ENCODE measurements at places on chromosomes 16 and 17.

- DNase-seq, result no peak
Observed at GRCh38 chr17:28579526-28579925, 2.8 kb upstream of the ALDOC start.

DNA sequence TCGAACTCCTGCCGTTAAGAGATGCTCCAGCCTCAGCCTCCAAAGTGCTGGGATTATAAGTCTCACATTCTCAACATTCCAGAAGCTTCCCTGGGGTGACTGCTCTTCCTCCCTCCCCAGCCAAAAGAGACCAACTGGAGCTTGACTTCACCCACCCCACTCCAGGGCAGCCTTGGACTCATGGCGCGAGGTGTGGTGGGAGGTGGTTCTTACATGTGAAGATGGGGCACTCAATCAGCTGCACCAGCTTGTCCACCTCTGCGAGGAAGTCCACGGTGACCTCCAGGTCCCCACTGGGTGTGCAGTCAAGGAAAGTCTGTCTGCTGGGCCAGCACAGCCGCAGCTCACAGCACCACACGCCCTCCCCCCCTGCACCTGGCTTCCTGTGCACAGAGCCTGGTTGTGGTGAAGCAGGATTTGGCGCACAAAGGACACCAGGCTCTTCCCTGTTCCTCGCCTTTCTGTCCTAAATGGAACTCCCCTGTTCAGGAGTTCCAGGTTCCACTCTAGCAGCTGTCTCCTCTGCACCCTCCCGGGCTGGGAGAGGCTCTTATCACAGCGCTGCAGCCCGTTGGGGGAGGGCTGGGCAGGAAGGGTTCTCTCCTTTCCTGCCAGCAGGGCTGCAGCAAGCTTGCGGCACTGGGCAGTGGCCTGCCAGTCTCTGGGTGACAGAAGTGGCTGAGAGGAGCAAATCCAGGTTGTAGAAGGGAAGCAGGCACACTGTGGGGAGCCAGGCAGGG is 9.6 kb upstream of the MTSS2 start:
- DNase-seq, result no peak

- no peak for DNase-seq
Observed at GRCh38 chr17:17528696-17529652, 32.8 kb upstream of the RASD1 start.

DNA sequence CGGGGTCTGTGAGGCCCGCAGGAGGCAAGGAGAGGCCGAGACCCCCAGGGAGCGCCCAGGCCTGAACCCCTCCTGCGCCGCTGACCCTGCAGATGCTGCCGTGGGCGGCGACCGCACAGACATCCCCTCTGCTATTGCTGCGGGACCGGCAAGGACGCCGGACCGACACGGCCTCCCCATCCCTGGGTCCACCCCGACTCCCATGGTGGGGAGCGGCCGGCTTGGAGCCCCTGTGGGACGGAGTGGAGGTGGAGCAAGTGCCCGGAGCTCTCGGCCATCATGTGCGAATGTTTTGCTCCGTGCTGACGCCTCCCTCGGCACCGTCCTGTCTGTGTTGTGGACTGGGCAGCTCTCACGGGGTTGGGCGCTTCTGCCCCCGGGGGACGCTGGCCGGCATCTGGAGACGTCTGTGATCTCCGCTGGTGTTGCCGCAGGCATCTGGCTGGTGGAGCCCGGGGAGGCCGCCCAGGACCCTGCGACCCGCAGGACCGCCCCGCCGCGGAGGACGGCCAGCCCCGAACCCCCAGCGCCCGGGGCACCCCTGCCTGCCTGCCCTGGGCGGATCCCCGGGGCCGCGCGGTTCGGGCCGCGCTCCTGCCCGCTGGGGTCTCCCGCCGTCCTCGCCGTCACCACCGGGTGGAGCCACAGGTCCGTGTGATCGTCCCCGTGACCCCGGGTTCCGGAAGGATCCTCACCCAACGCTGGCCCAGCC is 12.8 kb upstream of the GNG13 start:
- peak; percentile 54 for DNase-seq

DNA sequence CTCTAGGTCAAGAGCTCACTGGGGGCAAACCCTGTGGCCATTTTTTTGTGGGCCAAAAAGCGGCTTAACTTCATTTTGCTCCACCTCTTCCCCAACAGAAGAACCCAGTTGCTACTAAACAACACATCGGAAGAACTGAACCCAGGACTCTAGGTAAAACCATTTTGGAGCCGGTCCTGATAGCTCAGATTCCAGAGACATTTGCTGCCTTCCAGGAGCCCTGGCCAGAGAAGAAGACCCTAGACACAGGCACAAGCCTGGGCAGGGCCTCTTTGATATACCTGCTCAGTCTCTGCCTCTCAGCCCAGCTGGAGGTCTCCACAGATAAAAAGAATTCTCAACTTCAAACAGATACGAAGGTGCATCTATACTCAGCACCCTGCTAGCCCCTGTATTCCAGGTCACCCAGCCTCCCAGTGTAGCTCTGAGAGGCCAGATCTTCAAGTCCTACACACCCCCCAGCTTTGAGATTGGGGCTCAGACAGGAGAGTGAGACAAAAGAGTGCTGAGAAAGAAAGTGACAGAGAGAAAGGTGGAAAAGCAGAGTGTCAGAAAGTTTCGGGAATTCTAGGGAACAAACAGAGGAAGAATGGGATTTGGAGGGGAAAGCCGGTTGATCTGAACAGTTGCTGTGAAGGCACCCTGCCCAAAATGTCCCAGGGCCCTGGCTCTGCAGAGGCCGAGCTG is 6.6 kb upstream of the HOXB9 start:
- no peak for DNase-seq

DNA sequence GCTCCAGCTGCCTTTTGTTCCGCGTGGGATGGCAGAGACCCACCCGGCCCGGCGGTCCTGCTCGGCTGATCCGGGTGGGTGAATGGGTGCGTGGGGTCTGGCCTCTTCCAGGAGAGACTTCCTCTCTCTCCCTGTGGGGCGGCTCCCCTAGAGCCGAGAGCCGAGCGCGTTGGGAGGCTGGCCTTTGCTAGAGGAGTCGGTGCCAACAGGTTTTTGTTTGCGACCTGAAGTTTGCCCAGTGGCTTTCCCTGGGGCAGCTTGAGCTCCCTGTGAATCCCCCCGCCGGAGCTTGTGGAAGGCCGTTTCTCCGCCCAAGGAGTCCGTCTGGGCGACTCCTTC is 970 bp downstream of the EPN2 start:
- peak; percentile 32 for DNase-seq

Measured in B cell (primary cell).